ENCODE measurements at places on chromosomes 6 and 20.

DNA sequence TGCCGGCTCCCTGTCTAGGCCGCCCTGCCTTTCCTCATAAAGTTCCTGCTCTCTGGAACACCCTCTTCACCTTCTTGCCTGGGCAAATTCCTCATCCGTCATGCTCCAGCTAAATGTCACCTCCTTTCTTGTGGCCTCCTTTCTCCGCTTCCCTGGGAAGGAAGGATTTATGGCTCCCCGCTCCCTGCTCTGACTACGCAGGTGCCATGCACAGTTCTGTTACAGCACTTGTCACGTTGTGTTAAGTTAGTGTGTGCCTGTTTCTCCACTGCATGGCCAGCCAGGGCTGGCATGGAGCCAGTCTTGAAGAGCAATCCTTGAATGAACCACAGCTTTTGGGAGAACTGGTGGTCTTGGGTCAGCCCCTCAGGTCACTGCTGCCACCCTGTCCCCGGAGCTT is 61.7 kb downstream of the CD40 start:
- no peak for DNase-seq

DNA sequence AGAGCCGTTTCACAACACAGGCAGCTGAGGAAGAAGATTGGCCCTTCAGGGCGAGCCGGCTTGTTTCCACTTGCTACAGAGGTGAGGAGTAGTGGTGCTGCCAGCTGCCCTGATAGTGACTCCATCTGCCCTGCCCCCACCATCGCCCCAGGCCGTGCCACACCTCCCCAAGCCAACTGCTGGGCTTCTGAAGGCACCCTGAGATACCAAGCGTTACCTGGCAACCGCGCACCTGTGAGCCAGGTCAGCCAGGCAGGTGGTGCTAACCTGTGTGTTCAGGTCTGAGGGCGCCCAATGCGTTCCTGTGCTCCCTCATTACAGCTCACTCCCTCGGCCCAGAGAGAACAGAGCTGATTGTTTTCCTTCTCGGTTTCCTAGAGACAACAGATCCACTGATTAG is 299.1 kb upstream of the ID4 start:
- DNase-seq, result no peak

DNA sequence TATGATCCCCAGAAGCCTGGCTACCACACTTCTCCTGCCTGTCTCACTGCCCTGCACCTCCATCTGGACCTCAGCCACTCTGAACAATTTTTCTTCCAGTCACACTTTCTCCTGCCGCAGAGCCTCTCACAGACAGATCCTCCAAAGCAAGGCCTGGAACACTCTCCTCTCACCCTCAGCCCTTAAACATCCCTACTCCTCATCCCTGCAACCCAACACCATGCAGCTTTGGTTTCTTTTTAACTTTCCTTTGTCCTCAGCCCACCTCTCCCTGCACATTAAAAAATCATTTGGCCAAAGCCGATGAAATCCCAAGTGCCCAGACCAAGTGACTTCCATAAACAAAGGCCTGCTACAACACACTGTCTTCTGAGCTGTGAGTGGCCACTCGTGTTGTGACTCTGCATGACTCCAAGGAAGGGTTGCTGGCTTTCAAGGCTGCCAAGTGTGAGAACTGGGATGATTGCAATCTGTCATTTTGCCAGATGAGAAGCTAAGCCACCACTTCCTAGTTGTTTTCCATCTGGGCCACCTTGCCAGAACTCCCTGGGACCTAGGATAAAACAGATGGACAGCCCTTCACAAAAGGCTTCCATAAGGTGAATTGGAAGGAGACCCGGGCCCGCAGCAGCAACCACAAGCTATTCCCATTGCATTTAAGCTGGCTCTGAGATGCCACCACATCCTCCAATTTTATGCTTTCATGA is 144.4 kb upstream of the SSTR4 start:
- no peak for DNase-seq

GRCh38 chr6:110778333-110778732 is 36.9 kb downstream of the CDK19 start:
- DNase-seq, result no peak

DNA sequence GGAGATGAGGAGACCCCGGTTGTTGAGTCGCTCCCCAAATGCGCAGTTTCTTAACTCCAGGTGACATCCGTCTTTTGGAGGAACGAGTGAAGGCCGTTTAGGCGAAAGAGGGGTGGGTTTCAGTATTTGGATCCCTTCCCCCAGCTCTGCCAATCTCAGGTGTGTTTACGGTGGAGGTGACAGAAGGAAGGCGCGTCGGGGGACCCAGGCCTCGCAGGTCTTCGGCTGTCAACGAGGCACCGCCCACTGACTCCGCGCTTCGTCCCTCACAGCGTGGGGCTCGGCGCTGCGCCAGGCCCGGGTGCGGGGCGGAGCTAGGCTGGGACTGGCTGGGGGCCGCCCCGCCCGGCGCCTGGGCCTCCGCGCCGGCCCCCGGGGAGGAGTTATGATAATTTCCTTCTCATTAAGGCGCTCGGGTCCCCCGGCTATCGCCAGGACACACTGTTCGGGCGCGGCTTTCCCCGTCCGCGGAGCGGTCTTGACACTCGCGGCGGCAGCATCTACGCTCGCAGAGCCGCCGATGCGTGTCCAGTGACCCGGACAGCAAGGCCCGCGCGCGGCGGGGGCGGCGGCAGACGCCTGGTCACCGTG is at the start of gene TFAP2C:
Gene TFAP2C (plus strand): TSS at position 434 of the 591 bp plus-strand sequence. CDS start 239 bp downstream, outside the sequence.
- DNase-seq, result peak; percentile 88

DNA sequence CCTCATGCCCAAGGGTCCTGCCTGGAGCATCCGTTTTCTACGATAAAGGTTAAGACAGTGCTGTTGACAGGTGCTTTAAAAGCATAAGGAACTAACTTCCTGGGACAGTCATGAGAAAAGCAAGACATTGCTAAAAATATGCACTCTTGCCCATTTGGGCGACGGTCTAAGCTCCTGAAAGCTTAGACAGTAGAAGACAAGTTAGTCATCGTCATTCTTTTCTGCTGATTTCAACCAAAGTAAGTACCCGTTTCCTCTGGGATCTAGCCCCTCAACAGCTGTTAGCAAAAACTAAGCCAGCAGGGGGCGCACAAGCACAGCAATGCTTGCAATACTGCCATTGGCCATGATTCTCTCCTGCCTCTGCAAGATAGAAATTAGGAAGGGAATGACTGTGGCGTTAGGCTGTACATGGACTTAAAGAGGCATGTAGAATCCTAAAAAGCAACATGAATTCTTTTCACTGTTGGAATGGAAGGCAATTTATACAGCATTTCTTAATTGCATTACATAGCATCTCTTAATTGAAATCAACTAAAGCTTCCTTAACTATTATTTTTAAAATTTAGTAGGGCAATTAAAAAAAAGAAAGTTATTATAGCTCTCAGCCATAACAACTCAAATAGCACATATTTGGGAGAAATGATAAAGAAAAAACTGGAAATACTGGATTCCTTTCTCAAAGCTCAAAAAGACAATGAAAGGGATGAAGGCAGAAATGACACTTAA is 147.8 kb upstream of the RALGAPA2 start:
- DNase-seq, result peak; percentile 91

- DNase-seq, result no peak
These were observed 43.6 kb downstream of the RGS17 start for GRCh38 chr6:153087436-153087835.

GRCh38 chr6:15356179-15356578 is 110.3 kb downstream of the JARID2 start:
- DNase-seq, result peak; percentile 24

DNA sequence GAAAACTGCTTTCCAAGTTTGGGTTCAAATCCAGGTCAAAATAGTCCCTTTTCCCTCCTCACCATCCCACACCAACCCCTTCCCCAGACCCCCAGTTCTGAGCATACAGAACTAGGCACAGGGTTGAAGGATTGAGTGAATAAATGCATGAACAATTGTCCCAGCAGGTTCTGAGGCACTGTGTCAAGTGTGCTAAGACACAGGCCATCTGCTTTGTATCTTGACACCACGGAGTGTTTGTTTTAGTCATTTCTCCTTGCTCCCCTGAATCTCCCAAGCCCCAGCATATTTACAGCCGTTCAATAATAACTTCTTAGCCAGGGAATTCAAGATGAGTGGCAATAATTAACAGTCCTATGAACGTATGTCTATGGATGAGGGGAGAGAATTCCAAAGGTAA is 102.8 kb upstream of the JARID2 start:
- DNase-seq, result no peak
